ENCODE measurements at places on chromosomes 4 and X.

DNA sequence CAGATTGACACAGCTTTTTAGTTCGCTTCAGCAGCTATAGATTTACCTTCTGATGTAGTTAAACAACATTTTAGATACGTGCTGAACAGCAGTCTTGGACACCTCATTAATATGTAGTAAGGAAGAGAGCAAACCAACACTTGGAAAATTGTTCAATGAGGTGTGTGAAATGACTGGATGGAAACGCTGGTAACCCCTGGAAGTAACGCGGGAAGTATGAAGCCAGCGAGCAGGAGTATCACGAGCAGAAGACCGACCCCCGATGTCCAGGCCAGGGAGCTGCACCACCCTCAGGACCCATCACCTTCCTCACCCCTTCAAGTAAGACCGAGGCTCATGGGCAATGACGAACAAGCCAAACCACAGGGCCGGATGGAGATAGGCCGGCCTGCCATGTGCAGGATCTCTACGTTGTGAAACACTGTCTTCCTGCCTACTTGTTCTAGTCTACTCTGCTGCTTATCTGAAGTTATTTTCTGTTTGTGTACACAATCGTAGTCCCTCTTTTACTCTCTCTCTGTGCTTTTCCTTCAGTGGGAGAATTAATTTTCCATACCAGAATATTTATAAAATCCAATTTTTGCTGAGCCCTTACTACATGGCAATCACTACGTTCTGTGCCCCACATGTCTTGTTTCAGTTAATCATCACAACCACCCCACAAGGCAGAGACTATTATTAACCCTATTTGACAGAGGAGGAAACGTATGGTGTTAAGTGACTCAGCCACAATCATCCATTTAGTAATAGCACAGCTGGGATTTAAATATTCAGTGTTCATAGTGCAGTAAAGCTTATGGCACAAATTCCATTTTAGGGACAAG is 221.7 kb downstream of the APBB2 start:
- DNase-seq: no peak

DNA sequence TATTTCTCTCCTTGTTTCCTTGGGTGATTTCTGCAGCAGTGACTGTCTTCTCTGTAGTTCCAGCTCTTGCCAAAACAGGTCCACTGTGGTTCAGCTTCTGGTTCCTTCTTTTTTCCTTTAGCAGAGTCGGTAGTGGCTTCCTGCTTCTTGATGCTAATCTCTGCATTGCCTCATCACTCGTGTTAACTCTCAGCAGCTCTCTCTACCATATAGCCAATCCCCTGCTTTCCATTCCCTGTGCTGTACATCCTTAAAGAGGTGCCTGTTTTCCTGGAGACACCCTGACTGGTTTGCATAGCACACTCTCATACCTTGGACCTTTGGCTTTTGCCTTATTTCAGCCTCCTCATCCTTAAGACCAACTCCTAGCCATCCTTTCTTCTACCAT is 191.2 kb upstream of the LNX1 start:
- DNase-seq: no peak

GRCh38 chrX:56289449-56289848 is 57.3 kb downstream of the KLF8 start:
- DNase-seq: no peak

DNA sequence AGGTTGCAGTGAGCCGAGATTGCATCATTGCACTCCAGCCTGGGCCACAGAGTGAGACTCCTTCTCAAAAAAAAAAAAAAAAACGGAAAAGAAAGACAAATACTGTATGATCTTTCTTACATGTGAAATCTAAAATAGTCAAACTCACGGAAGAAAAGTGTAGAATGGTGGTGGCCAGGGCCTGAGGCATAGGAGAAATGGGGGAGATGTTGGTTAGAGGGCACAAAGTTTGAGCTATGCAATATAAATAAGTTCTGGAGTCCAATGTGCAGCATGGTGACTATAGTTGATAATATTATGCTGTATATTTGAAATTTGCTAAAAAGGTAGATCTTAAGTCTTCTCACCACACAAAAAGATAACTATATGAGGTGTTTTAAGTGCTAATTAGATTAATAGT is 1.3 kb upstream of the FGA start:
- no peak for DNase-seq

DNA sequence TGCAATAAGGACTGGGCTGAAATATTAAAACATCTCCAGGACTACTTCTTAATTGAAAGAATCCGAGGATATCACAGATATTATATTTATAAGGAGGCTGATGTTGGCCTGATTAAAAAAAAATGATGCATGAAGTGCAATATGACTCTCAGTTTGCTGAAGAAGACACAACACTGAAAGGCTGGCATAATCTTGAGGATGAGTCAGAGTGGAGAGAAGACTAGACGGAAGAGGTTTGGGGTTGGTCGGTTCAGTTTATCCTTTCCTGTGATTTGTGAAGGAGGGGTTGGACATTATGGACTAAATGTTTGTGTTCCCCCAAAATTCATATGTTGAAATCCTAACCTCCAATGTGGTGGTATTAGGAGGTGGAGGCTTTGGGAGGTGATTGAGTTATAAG is 170.3 kb downstream of the CORIN start:
- no peak for DNase-seq

- no peak for DNase-seq
These were observed 324.1 kb upstream of the DIPK2B start for GRCh38 chrX:45524805-45525204.

- no peak for DNase-seq
These were observed 41.8 kb downstream of the QDPR start for GRCh38 chr4:17469931-17470674.

DNA sequence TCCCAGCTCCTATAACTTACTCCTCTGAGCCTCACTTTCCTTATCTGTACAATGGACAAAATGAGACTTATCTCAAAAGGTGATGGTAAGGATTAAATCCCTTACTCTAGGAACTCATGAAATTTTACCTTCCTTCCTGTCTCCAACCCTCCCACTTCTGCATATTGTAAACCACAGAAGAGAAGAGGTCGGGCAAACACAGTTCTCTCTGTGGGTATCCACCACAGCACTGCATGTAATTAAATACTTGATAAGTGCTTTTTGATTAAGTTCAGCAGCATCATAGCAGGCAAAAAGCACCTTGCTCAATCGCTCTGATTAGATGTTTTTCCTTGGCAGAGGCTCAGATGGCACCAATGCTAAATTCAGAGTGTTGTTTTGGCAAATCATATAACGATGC is 17.3 kb upstream of the TMEM192 start:
- DNase-seq: no peak

- DNase-seq: no peak
These were observed 27.5 kb upstream of the PDGFC start for GRCh38 chr4:156999175-156999517.

DNA sequence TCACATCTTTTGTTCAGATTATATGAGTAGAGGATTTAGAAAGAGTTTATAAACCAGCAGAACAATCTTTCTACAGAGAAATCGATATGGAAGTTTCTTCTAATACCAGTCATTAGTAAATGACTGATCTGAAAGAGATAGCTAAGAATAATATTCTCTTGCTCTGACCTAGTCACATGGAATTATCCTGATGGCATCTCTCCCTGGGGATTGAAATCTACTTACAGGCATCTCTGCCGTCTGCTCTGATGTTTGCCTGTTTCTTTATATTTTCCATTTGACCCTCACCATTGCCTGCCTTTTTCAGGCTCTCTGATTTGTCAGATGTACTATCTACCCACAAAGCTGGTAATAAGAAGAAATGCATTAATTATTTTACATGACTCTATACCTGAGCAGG is 1157.3 kb downstream of the PCDH7 start:
- DNase-seq: no peak

GRCh38 chrX:134810211-134810610 is 151.9 kb upstream of the PLAC1 start:
- no peak for DNase-seq

GRCh38 chrX:50799531-50799961 is 14.4 kb downstream of the SHROOM4 start:
- DNase-seq: no peak

GRCh38 chr4:73904491-73904890 is 35.3 kb downstream of the CXCL1 start:
- no peak for DNase-seq

GRCh38 chr4:114783215-114783595 is 184.6 kb downstream of the UGT8 start:
- no peak for DNase-seq

DNA sequence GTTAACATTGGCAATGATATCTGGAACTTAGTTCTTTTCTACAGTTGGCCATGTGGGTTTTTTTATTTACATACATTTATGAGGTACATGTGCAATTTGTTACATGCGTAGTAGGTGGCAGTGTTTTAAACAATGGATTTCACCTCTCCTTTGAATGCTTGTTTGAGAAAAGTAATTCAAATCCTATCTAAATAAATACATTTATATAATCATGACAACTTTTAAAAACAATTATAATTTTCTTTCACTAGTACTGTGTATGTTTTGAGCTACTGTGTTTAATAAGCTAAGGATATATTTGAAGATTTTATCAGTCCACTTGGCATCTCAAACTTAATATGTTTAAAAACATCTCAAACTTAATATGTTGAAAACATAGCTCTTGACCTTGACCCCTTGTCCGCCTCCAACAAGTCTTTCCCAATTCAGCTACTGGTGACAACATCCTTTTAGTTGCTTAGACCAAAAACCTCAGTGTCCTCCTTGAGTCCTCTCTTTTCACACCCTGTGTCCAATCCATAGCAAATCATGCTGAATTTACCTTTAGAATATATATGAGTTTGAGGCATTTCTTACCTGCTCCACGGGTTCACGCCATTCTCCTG is 14.5 kb downstream of the GUCY1B1 start:
- no peak for DNase-seq

- DNase-seq: no peak
These were observed 335.4 kb downstream of the DHX15 start for GRCh38 chr4:24248674-24249630.

- no peak for DNase-seq
These were observed 1.7 kb downstream of the EVC2 start for GRCh38 chr4:5706486-5707290.

DNA sequence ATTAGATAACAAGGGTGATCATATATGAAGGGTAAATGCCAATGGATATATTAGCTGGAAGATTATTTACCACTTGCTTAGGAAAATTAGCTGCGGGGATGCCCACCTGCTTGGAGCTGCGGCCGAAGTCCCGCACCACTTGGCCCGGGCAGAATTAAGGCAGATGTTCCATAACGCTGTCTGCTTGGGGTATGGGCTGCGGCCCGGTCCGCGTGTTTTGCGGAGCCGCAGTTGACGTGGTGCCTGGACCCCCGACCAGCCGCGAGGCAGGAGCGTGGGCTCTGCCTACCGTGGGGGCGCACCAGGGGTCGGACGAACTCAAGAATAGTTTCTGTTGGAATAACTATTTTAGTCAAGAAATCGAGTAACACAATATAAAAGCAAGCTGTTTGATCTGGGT is 235.2 kb downstream of the CPXCR1 start:
- DNase-seq: no peak

DNA sequence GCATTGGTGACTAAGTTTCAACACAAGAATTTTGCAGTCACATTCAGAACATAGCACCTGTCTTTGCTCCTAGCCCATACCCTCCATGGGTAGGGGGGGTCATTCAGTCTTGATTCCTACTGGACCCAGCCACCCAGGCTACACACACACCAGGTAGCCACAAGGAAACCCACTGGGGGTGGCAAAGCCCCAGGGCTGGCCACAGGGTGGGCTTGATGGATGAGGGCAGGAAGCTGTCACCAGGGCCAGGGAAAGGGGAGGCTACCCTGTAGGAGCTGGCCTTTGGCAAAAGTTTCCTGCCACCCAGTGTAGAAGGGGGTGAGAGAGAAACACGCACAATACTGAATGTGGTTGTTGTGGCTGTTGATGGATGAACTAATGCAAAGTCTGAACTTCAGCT is 74.5 kb upstream of the NKX1-1 start:
- DNase-seq: no peak

DNA sequence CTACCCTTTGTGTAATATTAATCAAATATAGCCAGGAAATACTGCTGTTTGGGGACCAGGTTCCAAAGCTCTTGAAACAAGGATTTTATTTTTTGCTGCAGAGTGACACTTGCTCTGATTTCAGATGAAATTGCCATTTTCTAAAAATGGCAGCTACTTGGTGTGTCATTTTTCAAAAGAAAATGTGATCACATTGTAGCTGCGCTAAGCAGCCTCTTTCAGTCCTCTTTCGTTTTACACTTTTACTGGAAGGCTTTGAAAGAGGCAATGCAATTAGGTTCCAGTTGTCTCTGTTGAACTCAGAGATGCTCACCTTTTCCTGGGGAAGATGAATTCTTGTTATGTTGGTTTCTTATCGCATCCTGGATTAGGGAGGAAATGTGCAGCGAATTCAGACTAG is 85.1 kb downstream of the CT47B1 start:
- DNase-seq: no peak

GRCh38 chr4:7387925-7388324 is 46.8 kb downstream of the PSAPL1 start:
- no peak for DNase-seq

GRCh38 chrX:44062840-44063239 is 89.7 kb upstream of the NDP start:
- no peak for DNase-seq

- DNase-seq: no peak
These were observed 100.2 kb upstream of the TMEM164 start for GRCh38 chrX:109902665-109903064.

GRCh38 chrX:110051559-110051958 is 48.6 kb downstream of the TMEM164 start:
- no peak for DNase-seq

DNA sequence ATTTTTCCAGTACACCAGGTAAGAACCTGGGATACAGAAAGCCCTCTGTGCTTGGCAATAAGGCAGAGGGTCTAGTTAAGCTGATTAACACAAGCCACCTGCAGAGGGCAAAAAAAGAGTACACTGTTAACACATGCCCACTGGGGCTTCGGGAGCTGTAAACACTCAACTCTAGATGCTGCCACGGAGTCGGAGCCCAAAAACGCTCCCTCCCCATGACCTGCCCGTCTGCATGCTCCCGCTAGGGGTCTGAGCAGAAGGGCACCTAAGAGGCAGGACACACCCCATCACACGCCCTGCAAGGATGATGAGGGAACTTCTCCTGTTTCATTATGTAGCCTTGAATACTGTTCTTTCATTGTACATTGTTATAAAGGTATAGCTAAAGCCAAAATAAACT is 715.6 kb upstream of the AADAT start:
- no peak for DNase-seq

DNA sequence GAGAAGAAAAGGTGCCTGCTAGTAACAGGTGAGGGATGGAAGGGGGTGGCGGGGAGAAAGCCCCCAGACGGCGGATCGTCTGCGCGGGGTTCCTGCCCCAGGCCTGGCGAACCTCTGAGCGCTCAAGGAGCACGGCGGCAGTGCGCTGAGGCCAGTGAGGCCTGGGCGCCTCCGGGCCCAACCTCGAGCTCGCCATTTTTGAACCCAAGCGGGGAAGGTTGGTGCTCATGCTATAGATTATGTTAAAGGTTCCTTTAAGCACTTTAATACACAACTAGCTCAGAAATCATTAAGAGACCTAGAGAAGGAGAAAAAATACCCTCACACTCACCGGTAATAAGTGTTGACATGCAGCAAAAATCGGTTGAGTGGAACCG is 7.9 kb downstream of the PITX2 start:
- no peak for DNase-seq

GRCh38 chr4:3661989-3662388 is 104.2 kb upstream of the ADRA2C start:
- DNase-seq: no peak

GRCh38 chr4:142297313-142297712 is 548.8 kb downstream of the INPP4B start:
- no peak for DNase-seq

- DNase-seq: no peak
These were observed 14.4 kb downstream of the BCOR start for GRCh38 chrX:40083120-40083978.

All from activated CD4-positive, alpha-beta T cell treated with anti-CD3 and anti-CD28 coated beads, Interleukin-2, amount 50 U/mL, for 4 hours (primary cell).